Mononuclear cell (primary cell): ENCODE measurements at places on chromosomes 6 and 20. TPM values are rescaled to one million over a fixed set of nuclear protein-coding genes. Genes with fewer than 3 reads are reported as not detected.

Gene TMEM217
- total RNA-seq, result 1.6 TPM

Gene ARFGEF3
- under 0.01 TPM for total RNA-seq

Gene NKX2-2
- total RNA-seq, result not detected

Gene ZKSCAN4
- total RNA-seq, result 0.84 TPM

Gene PHACTR1
- total RNA-seq, result 81.6 TPM

Gene SLC24A3
- total RNA-seq, result 1.0 TPM

Gene TPBG
- total RNA-seq, result 0.31 TPM

Gene ARG1
- total RNA-seq, result not detected

Gene OR12D1
- not detected for total RNA-seq

Gene FOXF2
- not detected for total RNA-seq

Gene COL11A2
- total RNA-seq, result 0.63 TPM

Gene ZSCAN23
- total RNA-seq, result 0.73 TPM

Gene VGLL2
- total RNA-seq, result 0.10 TPM

Gene C20orf96
- total RNA-seq, result 0.73 TPM

Gene BPIFB1
- not detected for total RNA-seq

Gene NRSN1
- total RNA-seq, result not detected

Gene VNN1
- 2.7 TPM for total RNA-seq

Gene FAM209B
- total RNA-seq, result 0.52 TPM

Gene ADGB
- not detected for total RNA-seq

Gene PARD6B
- 4.3 TPM for total RNA-seq

Gene OPN5
- total RNA-seq, result not detected

Gene DDO
- total RNA-seq, result 0.52 TPM

Gene JPH2
- not detected for total RNA-seq

Gene SIRPB1
- 22.8 TPM for total RNA-seq

Gene HMGN3
- 26.4 TPM for total RNA-seq

Gene ZFP57
- not detected for total RNA-seq
